Hematopoietic multipotent progenitor cell treated with erythropoietin and hydrocortisone succinate and interleukin-3 and kit ligand, for 4 days (in vitro differentiated cells): ENCODE measurements at places on chromosomes 6 and 20.

DNA sequence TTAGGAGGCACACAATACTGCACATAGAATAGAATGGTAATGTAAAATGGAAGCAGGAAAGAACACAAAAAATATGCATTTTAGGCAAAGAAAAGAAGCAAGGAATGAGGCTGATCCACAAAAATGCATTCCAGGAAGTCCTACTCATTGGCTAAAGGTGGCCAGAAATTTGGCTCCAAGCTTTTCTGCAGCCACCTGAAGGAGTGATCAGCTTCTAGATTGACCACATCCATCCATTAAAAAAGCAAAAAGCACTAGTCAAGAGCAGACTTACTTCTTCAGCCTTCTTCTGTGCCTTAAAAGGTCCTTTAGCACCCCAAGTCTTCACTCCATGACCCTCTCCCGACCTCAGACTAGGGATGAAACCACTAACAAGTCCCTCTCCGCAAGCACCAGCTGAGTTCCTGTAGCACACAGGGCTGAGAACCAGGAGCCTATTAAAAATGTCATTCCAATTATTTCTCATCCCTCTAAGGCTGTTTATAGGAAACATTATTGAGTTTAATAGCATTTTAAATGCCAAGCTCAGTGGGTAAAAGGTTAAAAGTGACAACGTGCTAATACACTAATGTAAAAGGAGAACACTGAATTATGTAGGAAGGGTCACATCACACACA, 36.5 kb downstream of the TRAM2 start:
- DNase-seq = no peak

- peak; percentile 28 for DNase-seq
Observed at GRCh38 chr6:166408936-166409755, 26.4 kb upstream of the MPC1 start.

- DNase-seq = no peak
Observed at GRCh38 chr20:11227602-11228001, 553.8 kb upstream of the JAG1 start.

- DNase-seq = no peak
Observed at GRCh38 chr6:107560657-107561056, 70.7 kb downstream of the SOBP start.

DNA sequence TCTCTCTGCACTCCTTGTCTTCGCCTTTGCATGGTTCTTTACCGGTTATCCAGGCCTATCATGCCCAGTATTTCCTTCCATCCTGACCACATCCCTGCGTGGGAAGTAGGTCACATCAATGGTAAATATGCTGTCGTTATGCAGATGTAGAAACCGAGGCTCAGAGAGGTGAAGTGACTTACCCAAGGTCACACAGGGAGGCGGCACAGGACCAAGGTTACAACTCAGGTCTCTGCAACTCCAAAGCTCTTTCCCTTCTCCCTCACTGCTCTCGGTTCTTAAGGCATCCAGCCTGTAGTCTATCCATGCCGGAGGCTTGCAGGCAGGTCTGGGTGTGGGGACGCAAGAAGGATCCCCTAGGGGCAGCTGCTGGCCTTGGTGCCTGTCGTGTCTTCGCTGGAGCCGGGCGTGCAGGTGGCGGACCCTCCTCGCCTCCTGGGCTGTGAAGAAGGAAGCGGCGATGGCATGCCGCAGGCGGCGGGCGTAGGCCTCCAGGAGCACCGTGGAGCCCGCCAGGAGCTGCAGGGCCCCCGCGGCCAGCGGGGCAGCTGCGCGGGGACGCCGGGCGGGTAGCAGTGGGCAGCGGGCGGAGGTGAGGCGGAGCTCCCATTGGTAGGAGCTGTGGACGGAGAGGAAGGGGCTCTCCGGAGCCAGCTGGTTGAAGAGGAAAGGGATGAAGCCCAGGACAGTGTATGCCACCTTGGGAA, 9.1 kb downstream of the OCSTAMP start:
- no peak for DNase-seq

GRCh38 chr20:23626040-23626620, 11.6 kb downstream of the CST3 start:
- DNase-seq = peak; percentile 67

DNA sequence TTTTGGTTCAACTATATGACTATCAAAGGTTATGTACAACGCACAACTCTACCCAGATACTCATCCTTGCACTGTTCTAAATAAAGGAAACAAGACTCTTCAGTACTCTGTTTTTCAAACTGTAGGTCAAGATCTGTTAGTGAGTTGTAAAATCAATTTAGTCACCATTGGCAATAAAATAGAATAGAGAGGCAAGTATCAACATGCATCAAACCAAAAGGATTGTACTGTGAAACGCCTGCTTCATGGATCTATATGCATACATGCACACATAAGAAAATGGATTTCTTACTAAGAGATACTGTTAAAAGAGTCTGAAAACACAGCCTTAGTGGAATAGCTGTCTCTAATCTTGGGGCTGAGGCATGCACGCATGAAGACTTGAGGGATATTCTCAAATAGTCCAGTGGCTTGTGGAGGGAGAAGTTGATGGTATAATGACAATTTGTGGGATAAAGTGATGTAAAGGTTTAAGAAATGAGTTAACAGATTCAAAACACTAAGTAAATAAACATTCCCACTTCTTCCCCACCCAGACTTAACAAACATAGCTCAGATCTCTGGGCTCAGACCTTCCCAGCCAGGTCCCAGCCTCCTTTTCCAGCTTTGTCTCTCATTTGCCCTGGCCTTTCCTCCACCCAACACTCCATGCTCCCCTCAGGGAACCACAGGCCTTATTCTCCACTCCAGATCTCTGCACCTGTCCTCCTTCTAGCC, 10.7 kb upstream of the LZTS3 start:
- DNase-seq = no peak

DNA sequence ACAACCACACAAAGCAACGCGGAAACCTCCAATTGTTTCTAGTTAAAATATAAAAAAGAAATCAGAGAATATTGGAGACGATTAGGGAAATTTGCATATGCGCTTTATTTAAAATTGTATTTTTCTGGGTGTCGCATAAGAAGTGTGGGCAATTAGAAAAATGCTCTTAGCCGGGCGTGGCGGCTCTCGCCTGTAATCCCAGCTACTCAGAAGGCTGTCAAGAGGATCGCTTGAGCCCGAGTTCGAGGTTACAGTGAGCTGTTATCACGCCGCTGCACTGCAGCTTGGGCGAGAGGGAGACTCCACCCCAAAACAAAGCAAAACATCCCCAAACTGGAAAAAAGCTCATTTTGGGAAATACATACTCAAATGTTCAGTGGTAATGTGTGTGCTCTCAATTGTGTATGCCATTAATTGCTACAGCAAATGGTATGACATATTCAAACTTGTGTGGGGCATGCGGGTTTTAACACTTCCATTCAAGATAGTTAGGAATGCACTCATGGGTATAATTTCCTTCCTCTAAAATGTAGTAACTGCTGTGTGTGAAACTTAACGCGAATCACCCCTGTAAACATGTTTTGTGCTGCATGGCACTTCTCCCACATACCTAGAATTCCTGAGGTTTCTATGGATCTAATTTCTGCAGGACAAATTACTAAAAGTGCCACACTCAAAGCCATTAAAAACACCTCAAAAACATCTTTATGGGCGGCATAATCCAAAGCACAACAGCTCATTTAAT, 54.7 kb upstream of the HFE start:
- DNase-seq = peak; percentile 91

DNA sequence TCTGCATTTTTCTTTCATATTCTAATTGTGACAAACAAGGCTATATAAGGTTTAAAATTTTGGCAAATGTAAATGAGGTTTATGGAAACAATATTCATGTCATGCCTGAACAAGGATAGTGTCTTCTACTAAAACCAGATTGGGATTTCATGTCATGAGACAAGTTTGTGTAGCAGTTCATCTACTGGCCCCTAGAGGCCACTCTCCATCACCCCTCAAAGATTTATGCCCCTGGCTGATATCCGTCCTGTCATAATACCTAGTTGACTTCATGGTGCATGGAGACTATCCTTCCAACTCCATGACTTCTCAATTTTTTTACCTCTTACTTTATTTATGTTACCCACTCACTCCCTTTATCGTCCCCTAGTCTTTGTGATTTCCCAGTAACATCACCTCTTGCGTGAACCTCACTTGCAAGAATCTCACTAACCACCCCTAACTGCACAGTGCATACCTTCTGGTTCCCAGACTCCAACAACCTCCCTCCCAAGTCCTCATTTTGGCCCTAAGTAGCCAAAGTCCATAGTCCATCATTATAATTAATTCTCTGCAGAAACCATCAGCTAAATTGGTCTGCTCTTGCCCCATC, 179.8 kb downstream of the TASP1 start:
- peak; percentile 64 for DNase-seq

- DNase-seq = no peak
Observed at GRCh38 chr6:36150283-36150682, 20.0 kb downstream of the MAPK13 start.
